Panc1 (cell line): ENCODE measurements at places on chromosomes 7 and 10. TPM values are rescaled to one million over a fixed set of nuclear protein-coding genes. Genes with fewer than 3 reads are reported as not detected.

DNA sequence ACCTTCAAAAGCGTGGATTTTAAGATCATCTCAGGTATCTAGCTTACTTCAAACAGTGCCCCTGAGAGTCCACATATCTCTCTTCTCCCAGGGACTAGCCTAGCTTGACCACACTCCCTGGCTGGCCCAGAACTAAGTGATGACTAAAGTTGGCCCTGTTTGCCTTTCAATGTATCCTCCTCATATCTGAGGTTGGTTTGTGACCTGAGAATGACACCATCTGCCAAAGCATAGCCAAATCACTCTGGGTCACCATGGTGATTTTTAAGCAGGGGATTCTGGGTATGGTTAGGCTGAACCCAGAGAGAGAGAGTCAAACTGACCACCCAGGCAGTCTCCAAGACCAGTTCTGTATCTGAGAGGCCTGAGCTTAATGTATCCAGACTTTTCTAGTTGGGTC lies 16.2 kb downstream of the CNNM1 start:
- no peak for DNase-seq
- H3K4me1 ChIP-seq: peaks cover 13% of the 10 kb centered on the region
- H3K4me3 ChIP-seq: no peak overlapping the region
- H3K36me3 ChIP-seq: no peaks in the 10 kb centered on the region

DNA sequence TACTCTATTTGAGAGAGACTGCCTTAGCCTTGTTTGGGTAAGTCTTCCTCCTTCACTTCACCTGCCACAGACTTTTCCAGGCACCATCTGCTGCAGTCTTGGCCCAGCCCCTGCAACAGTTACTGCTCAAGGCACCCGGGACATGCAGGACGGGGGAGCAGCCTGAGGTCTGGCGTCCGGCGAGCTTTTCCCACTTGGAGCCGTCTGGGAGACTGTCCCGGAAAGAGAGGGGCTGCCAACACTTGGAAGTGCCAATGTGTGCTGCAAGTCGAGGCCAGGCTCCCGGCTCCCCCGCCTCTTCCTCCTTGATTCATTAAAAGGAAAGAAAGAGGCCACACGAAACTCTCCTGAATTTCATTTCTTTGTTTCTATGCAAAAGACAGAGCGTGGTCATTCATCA lies 13.7 kb downstream of the HTRA1 start:
- no peak for DNase-seq
- no peak overlapping the region for H3K27ac ChIP-seq
- H3K4me3 ChIP-seq: no peak overlapping the region
- no peaks in the 10 kb centered on the region; the same call in 1 of the 2 replicates for H3K27me3 ChIP-seq
- H3K36me3 ChIP-seq: no peaks in the 10 kb centered on the region

GRCh38 chr10:71975087-71975870 lies 11.1 kb downstream of the CHST3 start:
- H3K27me3 ChIP-seq: no peaks in the 10 kb centered on the region
- peak overlapping the region; percentile 28 for H3K4me3 ChIP-seq
- peaks cover 96% of the 10 kb centered on the region for H3K4me1 ChIP-seq
- no peaks in the 10 kb centered on the region for H3K36me3 ChIP-seq
- no peak for DNase-seq
- peak overlapping the region; percentile 79 for H3K27ac ChIP-seq

DNA sequence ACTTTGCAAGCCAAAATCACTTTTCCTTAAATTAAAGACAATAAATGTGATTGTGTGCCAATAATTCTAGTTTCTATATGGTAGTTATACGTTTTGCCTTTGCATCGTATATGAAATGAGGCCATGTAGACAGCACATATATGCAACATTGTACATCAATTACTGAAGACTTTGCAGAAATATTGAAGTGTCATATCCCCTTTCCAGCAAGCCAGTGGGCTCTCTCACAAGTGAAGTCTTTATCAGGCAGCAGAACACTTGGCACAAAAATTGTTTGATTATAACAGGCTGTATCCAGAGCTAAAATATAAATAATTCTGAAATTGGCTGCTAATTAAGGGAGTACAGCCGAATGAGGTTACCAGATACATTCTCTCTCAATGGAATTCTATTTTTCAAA lies 588.6 kb upstream of the SEMA3D start:
- H3K4me1 ChIP-seq: no peaks in the 10 kb centered on the region
- no peak overlapping the region for H3K4me3 ChIP-seq
- no peak overlapping the region for H3K27ac ChIP-seq
- H3K36me3 ChIP-seq: no peaks in the 10 kb centered on the region

- no peak overlapping the region for H3K4me3 ChIP-seq
- H3K27ac ChIP-seq: no peak overlapping the region
- H3K27me3 ChIP-seq: peaks cover 45% of the 10 kb centered on the region
Measured at GRCh38 chr10:62726142-62726541, 78.4 kb upstream of the ADO start.

- no peak for DNase-seq
- no peak overlapping the region for H3K4me3 ChIP-seq
- H3K36me3 ChIP-seq: peaks cover 13% of the 10 kb centered on the region
Measured at GRCh38 chr10:104317726-104318299, 20.5 kb downstream of the ITPRIP start.

- no peaks in the 10 kb centered on the region for H3K36me3 ChIP-seq
- H3K27ac ChIP-seq: no peak overlapping the region
- DNase-seq: no peak
Measured at GRCh38 chr7:91156316-91157185, 107.7 kb upstream of the FZD1 start.

DNA sequence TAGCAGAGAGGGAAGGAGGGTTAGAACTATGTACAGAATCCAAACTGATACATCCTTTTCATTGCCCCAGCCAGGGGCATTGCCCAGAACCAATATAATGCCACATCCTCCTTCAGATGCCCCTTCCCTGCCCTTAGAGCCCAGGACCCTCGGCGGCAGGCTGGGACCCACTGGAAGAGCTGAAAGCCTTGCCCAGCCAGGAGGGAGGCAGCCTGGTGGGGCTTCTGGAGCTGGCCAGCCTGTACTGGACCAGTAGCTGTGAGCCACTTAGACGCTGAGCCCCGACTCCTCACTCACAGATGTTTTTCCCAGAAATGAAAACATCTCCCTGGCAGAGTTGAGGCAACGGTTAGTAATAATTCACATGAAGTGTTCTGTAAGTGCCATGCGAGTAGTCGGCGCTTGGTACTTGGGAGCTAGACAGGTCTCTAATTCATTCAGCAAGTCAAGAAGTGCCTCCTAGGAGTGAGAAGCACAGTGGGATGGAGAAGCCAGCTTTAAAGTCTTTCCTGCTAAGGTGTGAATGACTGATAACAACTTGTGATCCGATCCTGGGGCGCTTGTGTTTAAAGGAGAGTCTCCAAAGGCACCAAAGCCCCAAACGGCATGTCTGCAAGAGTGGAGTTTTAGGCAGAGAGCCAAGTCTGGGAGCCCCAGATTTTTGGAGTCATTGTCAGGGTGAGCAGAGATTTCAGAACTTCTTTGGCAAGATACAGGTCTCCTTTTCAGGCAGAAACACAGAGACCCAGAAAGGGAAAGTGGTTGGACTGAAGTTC lies 9.8 kb downstream of the VSIR start:
- no peak for DNase-seq
- no peaks in the 10 kb centered on the region for H3K27me3 ChIP-seq
- H3K4me1 ChIP-seq: peaks cover 54% of the 10 kb centered on the region
- no peaks in the 10 kb centered on the region for H3K36me3 ChIP-seq

DNA sequence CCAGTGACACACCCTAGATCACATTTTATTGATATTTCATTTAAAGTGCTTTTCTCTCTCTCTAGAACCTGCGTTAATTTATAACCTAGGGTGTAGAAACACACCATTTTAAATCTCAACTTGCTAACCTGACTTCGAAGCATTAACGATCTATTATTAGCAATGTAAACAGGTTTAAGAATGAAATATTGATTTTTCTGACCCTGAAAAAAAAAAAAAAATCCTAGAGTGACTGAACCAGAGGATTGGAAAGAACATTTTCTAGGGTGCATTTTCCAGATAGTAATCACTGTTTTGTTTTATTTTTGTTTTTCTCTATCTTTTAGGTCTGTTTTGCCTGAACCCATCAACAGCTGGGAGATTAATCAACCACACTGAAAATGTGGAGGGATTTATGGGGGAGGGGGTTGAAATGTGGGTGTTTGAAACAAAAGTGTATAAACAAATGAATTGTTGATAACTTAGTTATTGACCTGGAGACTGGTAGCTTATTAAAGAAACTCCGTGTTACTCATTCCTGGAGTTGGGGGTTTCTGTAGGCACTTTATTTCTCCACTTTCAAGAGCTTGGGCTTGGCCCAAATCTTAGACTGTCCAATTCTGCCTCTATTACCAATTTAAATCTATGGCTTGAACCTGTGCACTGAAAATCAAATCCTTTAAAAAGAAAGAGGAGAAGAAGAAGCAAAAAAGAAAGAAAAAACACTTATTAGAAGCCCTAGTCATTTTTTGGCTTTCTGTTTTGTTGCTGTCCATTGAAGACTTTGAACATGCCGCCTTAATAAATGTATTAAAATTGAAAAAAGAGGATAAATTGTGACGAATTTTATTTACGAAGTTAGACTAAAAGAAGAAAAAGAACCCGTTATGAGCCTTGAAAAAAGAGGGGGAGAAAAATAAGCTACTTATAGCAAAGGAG lies 2.8 kb downstream of the HOXA2 start:
- no peak for DNase-seq
- H3K27ac ChIP-seq: peak overlapping the region; percentile 99
- H3K4me1 ChIP-seq: peaks cover 55% of the 10 kb centered on the region
- peak overlapping the region; percentile 85 for H3K4me3 ChIP-seq
- H3K27me3 ChIP-seq: no peaks in the 10 kb centered on the region

GRCh38 chr7:20666444-20666843 lies 51.0 kb downstream of the ABCB5 start:
- DNase-seq: no peak
- no peaks in the 10 kb centered on the region; the same call in 1 of the 2 replicates for H3K36me3 ChIP-seq
- H3K27me3 ChIP-seq: no peaks in the 10 kb centered on the region
- no peak overlapping the region for H3K27ac ChIP-seq
- no peak overlapping the region for H3K4me3 ChIP-seq

DNA sequence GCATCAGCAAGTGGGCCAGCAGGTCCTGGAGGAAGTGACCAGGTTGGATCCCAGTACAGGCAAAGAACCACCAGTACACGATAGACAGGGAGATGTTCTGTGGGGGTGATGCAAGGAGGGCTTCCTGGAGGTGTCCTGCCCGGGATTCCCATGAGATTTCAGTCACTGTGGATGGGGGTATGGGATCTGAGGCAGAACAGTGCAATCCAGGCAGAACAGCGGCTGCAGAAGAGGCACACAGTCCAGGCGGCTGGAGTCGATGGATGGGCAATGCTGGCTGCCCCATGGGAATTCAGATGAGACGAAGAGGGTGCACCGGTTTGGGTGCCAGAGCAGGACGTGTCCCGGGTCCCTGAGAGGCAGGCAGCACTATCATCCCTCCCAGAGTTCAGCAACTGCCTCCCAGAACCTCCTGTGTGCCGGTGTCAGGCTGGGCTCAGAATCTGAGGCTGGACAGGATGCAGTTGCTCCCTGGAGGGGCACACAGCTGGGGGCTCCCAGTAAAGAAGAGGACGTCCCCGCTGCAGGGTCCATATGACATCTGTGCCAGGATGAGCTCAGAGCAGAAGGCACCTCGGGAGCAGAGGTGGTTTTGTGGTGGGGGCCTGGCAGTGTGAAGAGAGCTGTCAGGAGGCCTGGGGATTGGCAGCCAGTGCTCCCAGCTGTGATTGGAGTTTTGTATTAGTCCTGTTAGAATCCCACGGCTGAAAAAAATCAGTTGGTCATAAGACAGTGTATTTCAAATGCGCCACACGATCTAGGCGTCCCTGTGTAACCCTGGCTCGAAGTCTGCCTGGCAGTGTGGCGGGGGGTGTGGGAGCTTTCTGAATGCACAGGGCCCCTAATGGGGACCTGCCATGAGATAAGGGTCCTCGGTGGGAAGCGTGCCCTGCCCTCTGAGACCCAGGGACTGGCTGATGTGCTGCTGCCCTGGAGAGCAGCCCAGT lies 3.2 kb downstream of the KNDC1 start:
- no peak overlapping the region for H3K27ac ChIP-seq
- no peaks in the 10 kb centered on the region for H3K27me3 ChIP-seq
- DNase-seq: no peak
- no peaks in the 10 kb centered on the region for H3K36me3 ChIP-seq

GRCh38 chr7:148084138-148084537 lies 506.4 kb upstream of the C7orf33 start:
- no peak overlapping the region for H3K4me3 ChIP-seq
- peak; percentile 25 for DNase-seq
- no peak overlapping the region for H3K27ac ChIP-seq
- H3K4me1 ChIP-seq: no peaks in the 10 kb centered on the region

GRCh38 chr10:844552-844951 lies 87.0 kb downstream of the LARP4B start:
- no peaks in the 10 kb centered on the region for H3K4me1 ChIP-seq
- H3K27ac ChIP-seq: no peak overlapping the region
- H3K27me3 ChIP-seq: no peaks in the 10 kb centered on the region
- H3K4me3 ChIP-seq: no peak overlapping the region
- DNase-seq: no peak

DNA sequence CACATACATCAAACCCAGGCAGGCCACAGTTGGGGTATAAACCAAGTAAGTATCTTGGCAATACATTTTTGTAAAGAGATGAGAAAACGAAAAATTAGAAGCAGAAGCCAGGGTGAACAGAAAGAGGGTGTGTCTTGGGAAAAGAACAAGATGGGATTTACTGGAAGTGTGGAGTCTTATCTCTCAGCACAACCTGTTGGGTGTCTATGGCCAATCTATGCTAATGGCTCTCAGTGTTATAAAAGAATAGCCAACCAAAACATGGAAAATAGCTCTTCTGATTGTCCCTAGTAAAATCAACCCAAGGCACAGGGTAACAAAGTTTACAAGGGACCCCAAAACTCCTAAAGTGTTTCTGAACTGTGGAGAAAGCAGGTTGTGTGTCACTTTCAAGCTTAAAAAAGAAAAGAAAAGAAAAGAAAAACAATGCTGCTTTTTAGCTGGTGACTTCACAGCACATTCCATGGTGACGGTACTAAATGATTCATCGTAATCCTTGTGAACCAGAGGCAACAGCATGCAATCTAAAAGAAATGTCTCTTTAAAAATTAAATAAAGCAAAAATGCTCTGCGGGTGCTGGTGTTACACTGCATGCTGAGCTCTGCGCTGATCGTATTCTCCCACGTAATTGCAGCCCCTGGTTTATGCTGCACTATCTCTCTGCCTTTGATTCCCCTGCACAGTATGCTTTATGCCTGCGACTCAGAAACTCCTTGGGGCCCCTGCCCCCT lies 100.8 kb downstream of the C10orf90 start:
- no peak overlapping the region for H3K4me3 ChIP-seq
- H3K4me1 ChIP-seq: peaks cover 6% of the 10 kb centered on the region

- no peak for DNase-seq
- peak overlapping the region; percentile 76 for H3K27ac ChIP-seq
- H3K4me1 ChIP-seq: peaks cover 37% of the 10 kb centered on the region
- peak overlapping the region; percentile 64 for H3K4me3 ChIP-seq
Measured at GRCh38 chr10:124092250-124092859, 1.0 kb downstream of the CHST15 start.

GRCh38 chr10:103619424-103620351 lies 126.2 kb downstream of the NEURL1 start:
- no peak overlapping the region for H3K4me3 ChIP-seq
- no peaks in the 10 kb centered on the region for H3K4me1 ChIP-seq
- H3K27me3 ChIP-seq: no peaks in the 10 kb centered on the region
- no peaks in the 10 kb centered on the region for H3K36me3 ChIP-seq

The SPDYE11 gene
- total RNA-seq: not detected

The TAF6 gene
- total RNA-seq: 92.3 TPM

The TPK1 gene
- total RNA-seq: 3.3 TPM
